ENCODE measurements at places on chromosomes 2 and 18.
A peak's percentile ranks its signal among the peaks of the same experiment; 100 is the strongest.

DNA sequence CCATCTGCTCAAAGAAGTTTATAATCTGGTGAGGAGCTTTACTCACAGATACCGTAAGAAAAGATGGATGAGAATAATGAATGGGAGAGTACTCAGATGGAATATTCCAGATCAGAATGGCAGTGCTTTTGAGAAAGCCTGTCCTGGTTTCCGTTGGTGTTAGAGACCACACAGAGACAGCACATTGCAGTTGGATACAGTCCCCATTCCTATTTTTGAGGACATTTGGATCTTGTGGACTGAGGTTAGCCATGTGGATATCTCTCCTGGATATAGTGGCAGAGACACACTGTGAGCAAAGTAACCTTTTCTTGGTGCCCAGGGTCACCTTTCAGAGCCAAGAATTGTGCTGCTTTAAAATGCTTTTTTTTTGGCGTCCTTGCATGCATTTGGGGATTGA lies 63.7 kb downstream of the TANC1 start:
- DNase-seq: no peak

GRCh38 chr2:215022418-215022817 lies 116.0 kb downstream of the ABCA12 start:
- no peak for DNase-seq

DNA sequence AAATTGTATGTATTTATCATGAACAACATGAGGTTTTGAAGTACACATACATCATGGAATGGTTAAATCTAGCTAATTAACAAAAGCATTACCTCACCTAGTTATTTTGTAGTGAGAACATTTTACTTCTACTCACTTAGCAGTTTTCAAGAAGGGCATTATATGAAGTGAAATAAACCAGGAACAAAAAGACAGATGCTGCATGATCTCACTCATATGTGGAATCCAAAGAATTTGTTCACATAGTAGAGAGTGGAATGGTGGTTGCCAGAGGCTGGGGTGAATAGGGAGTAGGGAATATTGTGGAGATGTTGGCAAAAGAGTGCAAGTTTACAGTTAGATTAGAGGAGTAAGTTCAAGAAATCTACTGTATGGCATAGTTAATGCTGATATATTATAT lies 292.0 kb downstream of the ASXL3 start:
- no peak for DNase-seq

GRCh38 chr2:16638946-16639345 lies 26.7 kb downstream of the CYRIA start:
- no peak for DNase-seq

- no peak for DNase-seq
These were observed 311.2 kb downstream of the OSR1 start for GRCh38 chr2:19046986-19047780.

DNA sequence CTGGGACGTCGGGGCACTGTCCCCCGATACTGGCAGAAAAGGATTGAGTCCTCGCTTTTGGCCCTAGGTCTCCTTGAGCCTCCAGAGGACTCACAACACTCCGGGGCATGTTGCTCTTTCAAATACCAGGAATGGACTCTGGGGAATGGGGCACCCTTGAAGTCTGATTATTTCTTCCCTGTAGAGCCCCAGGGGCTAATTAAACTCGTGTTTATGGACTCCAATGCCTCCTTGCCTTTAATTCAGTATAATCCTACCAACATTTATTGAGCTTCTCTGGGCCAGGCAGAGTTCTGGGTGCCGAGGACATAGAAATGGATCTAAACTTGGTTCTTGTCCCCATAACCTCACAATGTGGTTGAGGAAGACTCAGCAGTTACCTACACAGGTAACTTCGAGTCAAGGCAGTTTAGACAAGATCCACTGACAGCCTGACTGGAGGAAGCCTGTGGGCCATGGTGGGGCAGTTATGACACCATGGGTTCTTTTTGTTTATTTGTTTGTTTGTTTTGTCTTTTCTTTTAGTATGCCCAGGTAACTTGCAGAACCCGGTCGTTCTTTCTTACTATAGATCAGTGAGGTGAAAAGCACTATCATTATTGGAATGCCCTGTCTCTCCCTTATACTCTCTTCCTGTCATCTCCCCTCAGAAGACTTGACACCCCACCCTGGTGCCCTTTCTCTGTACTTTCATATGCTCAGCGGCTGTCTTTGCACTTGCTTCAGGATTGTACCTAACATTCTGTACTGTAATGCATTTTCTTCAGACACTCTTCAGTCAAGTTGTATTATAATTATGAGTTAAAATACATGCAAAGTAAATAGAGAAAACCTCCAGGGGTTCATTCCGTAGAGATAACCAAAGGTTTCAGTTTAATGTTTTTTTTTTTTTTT lies 3.2 kb downstream of the CFLAR start:
- no peak for DNase-seq

- no peak for DNase-seq
These were observed 74.5 kb downstream of the TMEM185B start for GRCh38 chr2:120148669-120149068.

DNA sequence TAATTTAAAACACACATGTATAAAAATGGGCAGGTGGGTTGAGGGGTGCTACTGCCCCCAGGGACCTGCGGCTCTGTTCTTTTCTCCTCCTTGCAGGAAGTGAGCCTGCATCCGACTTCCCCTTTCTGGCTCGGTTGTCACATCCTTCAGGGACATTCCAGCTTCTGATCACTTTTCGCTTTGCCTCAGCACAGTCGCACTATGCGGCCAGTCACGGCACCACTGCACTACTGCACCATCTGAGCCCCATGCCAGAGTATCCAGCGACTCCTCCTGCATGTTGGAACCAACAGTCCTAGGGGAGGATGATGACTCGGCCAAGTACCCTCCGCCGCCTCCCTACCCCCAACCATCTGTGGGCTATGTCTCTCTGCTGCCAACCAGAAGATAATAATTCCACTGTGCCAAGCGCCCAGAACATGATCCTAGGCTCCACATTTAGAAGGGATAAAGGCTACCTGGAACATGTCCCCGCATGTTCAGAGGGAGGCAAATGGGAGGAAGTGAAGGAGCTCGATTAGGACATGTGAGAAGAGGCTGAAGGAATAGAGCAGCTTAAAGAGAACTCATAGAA lies 17.6 kb downstream of the CDC42EP3 start:
- DNase-seq: peak; percentile 36

DNA sequence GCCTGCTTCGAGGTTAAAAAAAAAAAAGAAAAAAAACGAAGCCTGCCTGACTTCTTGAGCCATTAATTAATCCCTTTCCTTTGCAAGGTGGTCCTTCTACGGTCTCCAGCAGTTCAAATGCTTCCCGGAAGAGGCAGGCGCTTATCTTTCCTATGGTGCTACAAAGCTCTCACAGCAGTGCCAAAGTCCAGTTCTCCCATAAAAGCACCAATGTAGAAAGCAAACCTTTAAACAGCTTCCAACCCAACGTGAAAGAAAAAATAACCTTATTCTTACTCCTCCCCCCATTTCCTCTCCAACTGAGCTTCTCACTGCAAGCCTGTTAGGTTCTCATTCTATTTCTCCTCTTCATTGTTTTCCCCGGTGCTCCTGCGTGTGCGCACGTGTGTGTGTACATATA lies 317.4 kb upstream of the SOX11 start:
- no peak for DNase-seq

GRCh38 chr2:232937278-232937906 lies 67.3 kb downstream of the SNORC start:
- DNase-seq: no peak

DNA sequence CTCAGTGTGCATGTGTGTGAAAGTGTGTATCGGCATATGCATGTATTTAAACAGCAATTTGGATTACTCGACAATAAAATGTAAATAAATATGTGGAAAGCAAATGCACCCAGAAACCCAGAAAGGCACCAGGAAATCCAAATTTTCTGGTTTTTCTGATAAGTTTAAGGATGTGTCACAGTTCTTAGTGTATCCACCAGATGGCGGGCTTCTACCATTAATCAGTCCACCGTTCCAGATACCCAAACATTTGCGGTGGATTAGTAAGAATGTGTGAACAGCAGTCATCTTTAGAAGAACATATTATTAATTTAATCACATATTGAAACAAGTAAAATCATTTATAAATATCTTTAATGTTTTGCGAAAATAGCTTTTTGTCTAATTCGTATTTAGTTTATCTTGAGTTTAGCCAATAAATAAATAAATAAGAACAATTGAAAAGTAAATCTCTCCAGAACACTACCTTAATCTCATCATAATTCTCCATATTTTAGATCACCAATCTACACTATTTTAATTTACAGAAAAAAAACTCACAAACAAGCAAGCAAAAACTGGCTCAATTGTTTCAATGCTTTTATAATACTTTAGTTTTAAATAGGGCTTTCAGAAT lies 298.9 kb downstream of the DSEL start:
- peak; percentile 56 for DNase-seq
